ENCODE measurements at places on chromosomes 7 and 10. TPM values are rescaled to one million over a fixed set of nuclear protein-coding genes. Genes with fewer than 3 reads are reported as not detected.
A peak's percentile ranks its signal among the peaks of the same experiment; 100 is the strongest.

- no peak for DNase-seq
Measured at GRCh38 chr10:61669849-61670248, 7.1 kb downstream of the CABCOCO1 start.

DNA sequence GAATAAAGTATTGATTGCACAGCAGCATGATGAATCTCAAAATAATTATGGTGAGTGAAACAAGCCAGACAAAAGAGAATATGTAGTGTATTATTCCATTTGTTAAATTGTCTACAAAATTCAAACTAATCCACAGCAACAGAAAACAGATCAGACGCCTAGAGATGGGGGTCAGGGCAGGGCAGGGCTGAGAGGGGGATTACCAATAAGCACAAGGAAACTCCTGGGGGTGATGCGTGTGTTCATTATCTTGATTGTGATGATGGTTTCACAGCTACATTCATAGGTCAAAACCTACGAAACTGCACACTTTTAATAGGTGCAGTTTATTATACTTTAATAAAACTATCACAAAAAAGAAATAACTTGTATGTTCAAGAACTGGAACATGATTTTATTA lies 132.7 kb upstream of the CDK6 start:
- no peak for DNase-seq

DNA sequence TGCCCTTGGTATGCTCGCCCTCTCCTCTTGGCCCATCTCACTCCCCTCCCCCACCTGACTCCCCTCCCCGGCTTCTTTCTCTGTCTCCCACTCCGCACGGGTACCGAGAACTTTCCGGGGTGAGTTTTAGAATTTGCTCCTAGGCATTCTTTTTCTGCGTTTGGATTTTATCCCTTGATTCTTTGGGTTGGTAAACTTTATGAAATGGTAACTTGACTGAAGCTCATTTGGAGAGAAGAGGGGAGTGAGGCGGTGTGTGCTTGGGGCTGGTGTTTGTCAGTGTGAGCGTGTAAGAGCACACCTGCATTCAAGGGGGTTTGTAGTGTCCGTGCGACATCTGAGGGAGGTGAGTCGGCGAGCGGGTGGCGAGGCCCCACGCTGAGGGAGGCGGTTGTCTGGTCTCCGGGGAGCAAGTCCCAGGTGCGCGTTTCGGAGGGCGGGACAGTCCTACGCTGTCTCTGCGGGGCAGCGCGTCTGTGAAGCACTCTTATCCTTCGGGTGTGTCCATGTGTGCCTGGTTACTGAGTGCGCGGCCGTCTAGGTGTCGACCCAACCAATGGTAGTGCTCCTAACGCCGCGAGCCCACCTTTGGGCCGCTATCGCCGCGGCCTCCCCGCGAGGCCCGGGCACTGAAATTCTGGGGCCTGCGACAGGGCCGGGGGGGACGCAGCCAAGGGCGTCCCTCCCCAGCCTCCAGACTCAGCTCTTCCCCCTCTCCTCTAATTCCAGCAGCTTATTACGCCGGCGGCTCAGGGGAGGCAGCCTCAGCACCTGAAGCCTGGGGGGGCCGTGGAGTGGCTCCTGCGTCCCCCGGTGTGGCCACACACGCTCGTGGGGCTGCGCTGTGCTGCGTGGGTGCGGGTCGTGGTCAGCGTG lies 2.6 kb upstream of the ZNF503 start:
- no peak for DNase-seq

GRCh38 chr10:117547716-117548668 lies 5.4 kb downstream of the EMX2 start:
- peak; percentile 56 for DNase-seq

DNA sequence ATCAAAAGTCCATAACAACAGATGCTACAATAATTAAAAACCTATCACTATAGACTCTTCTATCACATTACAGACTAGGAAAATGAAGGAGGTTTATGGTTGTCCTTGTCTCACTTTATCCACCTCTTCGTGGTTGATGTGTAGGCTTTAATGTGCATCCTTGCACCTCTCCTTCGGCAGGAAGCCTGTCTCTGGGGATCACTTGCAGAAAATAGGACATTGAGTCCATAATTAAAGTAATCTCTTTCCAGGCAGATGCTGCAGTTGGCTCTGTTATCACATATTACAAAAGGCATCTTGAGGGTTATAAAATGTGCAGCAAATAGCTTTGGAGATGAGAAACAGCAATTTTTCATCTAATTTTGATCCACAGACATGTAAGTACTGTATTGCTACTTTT lies 168.4 kb downstream of the RELN start:
- DNase-seq, result no peak

The EPHA1 gene
- total RNA-seq, result 0.32 TPM

The WNT8B gene
- not detected for total RNA-seq

Data from fibroblast of villous mesenchyme (primary cell).